Urinary bladder (tissue), 4 donors: ENCODE measurements at places on chromosomes 3 and 15.

- DNase-seq: no peak
Observed at GRCh38 chr15:69305933-69306568, 7.3 kb downstream of the PAQR5 start.

DNA sequence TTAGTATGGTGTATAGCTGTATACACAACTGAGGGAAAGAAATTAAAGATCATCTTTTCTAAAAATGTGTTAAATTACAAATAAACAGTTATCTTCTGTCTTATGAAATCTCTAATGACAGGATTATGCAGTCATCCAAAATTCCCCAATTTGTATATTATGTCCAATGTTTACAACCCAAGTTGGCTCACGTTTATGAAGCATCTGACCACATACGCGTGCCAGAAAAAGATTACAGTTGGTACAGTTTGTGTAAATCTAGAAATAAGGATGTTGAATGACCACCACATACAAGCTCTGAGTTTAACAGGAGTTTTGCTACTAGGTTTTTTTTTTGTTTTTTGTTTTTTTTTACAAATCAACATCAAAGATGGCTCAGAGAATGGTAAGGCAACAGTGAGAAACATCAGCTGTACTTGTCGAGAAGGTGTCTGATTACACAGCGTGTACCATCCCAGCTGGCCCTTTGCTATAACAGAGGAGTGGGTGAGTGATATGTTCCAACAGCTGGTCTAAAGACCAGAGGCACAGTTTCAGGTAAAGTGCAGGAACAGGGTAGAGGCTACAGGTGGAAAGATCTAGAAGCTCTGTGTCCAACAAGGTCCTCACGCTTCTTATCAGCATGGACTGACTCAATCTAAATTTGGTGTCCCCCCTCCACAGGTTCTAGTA is 47.1 kb downstream of the USF3 start:
- DNase-seq: no peak

- no peak for DNase-seq
Observed at GRCh38 chr3:107404727-107405469, 27.7 kb downstream of the CCDC54 start.

DNA sequence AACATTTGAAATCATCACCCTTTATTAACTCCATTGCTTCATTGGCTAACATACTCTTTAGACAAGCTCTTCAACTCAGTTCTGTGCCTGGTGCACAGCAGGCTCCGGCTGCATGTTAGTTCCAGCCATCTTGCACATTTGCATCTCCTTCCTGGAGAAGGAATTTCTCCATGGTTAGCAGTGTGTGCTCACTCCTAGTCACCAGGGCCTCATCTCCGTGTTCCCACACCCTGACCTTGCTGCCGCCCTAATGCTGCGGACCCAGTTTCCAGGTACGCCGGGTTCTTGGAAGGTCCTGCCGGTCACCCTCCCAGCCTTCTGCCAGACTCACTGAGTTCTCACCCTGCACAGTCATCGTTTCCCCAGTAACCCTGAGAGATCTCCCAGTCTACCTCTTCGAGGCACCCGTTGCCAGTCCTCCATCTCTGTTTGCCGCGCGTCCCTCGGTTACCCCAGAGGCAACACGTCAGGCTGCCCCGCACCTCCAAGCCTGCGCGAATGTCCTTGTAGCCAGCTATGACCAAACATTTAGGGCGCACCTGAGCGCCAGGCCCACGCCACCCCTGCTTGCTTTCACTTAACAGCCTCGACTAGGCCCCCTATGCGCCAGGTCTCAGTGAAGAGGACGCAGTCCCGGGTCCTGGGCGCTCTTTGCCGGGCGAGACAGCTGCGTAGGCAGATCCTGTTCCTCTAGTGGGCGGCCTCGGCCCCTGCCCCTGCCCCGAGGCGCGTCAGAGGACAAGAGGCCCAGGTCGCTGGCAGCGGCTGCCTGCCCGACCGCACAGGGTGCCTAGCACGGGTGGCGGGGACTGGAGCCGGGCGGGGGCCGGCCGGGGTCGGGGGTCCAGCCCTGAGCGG is 747 bp upstream of the ZNF592 start:
- peak; percentile 32 for DNase-seq

- no peak for DNase-seq
Observed at GRCh38 chr3:177710506-177710905, 513.2 kb upstream of the TBL1XR1 start.
